ENCODE measurements at places on chromosomes 1 and 21. TPM values are rescaled to one million over a fixed set of nuclear protein-coding genes. Genes with fewer than 3 reads are reported as not detected.

DNA sequence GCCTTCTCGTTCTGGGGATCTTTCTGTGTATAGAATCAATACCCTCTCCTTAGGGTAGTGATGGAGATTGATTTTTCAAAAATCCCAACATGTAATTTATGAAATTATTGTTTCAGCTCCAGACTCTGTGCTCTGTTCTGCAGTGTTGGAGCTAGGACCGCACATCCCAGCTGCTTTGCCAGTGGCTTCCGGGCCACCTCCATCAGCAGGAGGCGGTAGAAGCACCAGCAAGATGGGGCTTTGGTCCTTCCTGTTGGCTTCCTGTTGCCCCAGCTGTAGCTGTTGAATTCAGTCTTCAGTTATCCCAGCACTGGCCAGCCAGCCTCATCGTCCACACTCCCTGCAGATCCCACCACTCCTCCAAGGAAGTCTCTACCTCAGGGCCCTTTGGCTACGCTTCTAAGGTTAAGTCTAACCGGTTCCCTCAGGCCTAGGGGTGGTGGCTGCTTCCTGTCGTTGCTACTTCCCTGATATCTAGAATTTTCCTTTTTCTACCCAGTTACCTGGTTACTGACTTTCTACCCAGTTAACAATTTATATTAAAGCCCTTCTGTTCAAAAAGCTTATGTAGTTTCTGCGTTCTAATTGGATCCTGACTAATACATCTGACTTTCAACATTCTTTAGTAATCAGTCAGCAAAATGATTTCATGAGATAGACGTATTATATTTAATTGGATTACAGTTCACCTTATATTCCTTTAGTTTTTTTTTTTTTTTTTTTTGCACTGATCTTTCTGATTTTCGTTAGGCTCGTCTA, 24.6 kb downstream of the GALNT2 start:
- no peak for DNase-seq

DNA sequence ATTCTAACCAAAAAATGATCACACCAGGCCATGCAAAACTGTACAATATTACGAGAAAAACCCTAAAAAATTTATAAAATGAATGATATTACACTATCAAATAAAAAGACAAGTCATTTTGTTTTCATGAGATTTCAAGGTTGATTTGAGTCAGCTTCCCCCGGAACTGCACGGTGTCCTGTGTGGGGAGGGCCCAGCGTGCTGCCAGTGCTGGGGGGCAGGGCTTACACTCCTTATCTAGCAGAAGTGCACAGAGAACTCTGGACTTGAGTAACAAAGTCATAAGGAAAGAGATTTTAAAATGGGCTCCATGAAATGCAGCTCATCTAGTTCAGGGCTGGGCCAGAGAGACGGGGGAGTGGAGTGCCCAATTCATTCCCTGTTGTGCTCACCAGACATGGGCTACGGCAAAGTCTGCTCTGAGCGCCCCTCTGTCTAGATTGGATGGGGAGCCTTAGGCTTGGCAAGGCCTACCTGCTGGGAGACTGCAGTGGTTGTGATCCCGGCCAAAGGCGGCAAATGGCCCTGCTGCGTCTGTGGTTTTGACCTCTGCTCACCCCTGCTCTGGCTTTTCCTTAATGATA, 50.1 kb downstream of the COQ8A start:
- no peak for DNase-seq

DNA sequence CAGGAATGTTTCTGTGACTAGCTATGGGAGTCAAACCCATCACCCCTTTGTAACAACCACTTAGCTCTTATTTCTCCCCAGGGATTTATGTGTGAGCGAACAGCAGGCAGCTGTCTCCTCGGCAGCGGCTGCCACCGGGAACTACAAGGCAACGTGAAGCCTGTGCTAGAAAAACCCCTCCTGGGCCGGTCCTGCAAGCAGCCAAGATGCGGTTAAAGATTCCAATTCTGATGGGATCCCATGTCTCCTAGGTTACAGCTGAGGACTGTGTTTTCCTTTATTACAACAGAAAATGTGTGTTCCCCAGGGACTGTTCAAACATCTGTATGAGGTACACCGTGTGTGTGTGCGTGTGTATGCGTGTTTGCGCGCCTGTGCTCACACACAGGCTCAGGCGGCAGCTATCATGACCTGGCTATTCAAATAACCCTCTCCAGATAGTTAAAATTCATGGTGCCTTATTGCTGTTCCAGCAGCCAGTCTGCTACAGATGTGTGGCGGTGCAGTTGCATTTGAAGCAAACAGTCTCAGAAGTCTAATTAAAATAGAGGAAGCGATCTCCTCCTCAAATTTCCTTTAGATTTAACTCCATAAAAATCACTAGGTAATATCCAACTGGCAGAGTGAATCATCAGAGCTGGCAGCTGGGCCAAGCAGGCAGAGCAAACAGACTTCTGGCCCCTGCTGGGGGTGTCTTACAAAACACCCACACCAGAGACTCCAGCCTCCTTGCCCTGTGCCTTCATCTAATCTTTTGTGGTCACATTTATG, 68.0 kb downstream of the LMX1A start:
- no peak for DNase-seq

- DNase-seq: no peak
Measured at GRCh38 chr1:168223681-168224540, 1.9 kb upstream of the SFT2D2 start.

SLFNL1 gene
- polyA plus RNA-seq: 0.25 TPM

OR2L2 gene
- 0.10 TPM for polyA plus RNA-seq

TCP10L gene
- polyA plus RNA-seq: 1.5 TPM
